ENCODE measurements at places on chromosomes 11 and 22.
A peak's percentile ranks its signal among the peaks of the same experiment; 100 is the strongest.

DNA sequence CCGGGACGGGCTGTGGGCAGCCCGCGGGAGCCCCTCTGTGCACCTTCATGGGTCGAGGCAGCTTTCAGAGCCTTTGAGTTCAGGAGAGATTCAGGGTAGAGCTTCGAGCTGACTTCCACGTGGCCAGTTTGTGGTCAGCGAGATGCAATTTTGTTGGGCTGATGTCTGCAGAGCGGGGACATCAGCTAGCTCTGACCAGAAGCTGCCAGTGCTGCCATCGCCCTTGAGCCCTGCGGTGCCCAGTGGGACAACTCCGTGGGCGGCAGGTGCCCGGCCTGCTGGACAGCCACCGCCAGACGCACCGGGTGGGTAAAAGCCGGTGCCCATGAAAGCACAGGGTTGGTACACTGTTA is 719 bp downstream of the TALDO1 start:
- DNase-seq = no peak

DNA sequence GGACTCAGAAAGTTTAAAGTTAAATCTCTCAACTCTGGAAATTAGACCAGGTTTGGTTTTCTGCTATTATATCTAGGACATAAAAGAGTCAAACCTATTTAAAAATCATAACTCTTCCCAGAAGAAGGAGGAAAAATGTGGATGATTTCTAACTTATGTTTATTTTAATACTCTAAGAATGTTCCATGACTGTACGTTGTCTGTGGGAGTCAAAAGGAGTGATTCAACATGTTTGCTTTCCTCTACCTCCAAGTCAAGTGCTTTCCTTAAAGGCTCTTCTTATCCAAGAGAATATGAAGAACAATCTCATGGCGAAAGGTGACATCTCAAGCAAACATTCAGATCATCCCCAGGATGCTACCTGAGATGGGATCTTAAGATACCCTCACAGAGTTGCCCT is 21.6 kb downstream of the OR51E1 start:
- no peak for DNase-seq

DNA sequence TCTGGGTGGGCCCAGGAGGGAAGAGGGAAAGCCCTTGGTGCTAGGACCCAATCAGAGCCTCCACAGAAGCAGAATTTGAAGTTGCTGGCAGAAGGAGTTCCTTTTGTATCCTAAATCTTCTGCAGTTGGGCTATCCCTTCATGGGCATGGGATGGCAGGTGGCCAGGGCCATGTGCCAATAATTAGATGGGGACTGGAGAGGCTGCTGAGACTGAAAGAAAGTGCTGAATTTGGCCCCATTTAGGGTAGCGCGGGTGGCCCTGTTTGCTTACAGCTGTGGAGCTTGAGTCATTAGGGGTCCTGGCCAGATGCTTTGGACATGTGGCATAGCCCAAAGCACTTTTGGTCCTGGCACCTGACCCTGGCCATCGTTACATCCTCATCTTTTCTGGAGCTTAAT is 27.1 kb downstream of the PARVA start:
- DNase-seq = no peak

DNA sequence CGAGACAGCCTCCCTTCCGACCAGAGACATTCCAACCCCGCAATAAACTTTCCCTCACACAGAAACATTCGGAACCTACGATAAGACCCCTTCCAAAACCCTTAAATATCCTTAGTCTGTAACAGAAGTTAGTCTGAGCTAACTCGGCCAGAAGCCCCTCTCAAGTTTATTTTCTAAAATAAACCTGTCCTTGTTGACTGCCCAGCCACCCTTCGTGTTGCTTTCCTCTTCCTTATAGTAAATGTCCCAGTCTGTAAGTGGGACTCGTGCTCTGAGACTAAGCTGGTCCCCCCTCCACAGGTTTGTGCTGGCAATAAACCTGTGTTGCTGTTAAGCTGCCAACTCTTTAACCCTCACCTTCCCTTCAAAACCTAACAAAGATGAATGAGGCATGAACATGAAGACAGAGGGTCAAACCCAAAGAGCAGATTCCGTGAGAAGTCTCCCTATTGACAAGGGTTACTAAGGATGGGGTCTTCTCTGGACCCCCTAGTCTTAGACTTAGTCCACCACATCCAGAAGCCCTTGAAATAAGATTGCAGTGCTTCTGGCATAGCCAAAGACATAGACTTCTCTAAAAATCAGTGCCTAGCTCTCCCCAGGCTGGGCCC is 18.2 kb downstream of the MIF start:
- DNase-seq = no peak

- no peak for DNase-seq
These were observed 565.8 kb upstream of the LRRC4C start for GRCh38 chr11:42025121-42025803.

DNA sequence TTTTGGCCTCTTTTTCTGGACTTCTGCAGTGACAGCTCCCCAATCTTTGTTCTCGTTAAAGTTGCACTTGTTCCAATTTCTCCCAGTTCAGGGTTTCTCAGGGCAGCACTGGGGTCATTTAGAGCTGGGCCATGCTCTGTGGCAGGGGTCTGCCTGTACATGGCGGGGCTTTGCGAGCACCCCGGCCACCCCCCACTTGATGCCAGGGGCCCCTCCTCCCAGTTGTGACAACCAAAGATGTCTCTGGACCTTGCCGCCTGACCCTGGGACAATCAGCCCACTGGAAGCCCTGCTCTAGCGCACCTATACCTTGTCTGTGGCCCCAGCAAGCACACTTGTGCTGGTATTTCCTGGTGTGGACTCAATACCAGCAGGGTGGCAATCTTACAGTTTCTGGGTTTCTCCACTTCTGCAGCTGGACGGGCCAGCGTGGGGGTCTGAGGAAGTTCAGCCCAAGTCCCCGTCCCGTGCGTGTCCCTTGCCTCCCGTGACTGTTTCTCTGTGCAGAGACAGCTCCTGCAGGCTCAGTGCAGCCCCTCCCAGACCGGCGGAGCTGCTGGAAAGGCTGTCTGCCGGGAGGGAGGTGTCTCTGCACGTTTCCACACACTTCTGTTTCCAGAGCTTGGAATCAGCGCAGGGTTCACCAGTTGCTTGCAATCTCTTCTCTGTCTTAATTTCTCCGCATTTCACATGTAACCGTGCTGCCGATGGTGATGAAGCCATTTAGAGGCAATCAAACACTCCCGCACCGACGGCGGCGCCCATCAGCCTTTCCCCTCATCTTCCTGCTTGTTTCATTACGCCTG is 1328.9 kb downstream of the BRD1 start:
- no peak for DNase-seq

DNA sequence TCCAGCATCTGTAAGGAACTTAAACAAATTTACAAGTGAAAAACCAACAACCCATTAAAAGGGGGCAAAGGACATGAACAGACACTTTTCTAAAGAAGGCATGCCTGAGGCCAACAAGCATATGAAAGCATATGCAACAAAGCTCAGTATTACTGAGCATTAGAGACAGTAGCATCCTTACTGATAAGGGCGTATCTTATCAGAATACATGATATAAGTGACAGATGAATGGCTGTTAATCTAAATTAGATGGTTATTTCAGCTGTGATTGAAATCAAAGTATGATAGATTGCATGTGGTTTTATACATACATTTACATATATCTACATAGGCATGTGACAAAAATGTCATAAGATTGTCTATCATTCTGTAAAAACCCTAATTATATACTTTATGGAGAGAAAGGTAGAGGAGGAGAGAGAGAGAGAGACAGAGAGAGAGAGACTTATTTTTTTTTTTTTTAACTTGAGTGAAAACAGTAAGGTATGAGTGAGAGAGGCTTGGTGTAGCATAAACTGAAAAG is 1240.7 kb downstream of the FAM181B start:
- no peak for DNase-seq

DNA sequence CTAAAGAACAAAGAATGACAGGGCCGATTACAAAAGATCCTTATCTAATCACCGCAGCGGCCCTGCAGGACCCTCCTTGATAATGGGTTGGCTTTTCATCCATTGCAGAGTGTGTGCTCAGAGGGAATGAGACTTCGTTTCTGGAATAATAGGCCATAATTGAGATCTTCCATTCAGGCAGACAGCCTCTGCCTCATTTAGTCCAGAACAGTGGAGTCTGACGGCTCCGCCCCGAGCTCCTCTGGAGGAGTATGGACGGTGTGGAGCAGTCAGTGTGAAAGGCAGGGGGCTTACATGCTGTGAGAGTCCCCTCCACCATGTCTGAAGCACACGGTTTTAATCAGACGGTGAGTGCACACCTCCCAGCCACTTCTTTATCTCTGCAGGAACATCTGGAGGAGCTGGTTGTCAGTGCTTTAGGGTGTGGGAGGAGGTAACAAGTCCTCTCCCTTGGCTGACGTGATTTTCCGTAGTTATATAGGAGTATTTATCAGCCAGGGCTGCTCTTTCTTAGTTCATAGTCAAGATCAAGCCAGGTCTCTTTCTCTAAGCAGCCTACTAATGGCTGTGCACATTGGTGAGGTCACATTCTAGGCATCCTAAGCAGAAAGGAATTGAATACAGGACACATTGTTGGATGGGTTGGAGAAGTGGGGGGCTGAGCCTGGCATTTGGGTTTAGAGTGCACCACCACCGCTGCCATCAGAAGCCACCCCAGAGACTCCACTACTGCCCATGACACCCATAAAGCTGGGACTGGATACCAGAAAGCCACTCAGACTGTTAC is 1477.9 kb downstream of the TBC1D22A start:
- DNase-seq = no peak

DNA sequence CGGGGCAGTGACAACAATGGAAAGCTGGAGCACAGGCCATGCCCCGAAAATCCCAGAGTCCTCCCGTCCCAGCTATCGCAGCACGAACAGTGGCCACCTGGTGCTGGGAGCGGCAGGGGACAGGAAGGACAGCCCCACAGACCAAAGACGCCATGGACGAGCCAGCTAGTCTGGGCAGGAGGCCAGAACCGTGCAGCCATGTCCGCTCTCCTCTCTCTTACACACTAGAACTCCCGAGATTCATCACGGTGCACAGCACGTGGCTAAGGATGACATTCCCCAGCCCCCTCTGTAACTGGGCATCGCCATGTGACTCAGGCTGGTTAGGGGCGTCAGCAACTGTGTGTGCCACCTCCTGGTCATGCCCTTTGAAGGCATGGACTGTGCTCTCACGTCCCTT is 4.6 kb downstream of the CDPF1 start:
- no peak for DNase-seq

- DNase-seq = no peak
These were observed 284 bp downstream of the CCS start for GRCh38 chr11:66593303-66593635.

DNA sequence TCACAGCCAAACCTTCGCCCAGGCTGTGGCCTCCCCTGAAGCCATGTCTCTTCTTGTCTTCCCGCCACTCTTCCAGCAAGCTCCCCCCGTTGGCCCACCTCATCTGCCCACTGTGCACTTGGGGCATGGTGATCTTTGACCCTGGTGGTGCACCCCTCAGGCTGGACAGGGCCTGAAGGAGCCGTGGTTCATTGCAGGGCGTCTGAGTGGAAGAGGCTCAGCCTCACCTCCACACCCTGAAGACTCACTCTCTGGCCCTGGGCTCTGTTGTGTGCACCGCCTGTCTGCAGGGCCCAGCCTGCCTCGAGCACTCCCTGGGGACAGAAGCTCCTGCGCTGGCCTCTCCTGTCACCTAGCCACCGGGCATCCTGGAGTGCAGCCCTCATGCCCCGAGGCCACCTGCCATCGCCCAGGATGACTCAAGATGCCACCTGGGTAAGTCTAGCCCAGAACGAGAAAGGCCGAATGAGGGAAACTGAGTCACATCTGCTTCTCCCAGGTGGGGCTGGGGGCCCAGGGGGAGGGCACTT is 40.8 kb upstream of the PPARA start:
- no peak for DNase-seq

- no peak for DNase-seq
These were observed 30.8 kb downstream of the RSPH14 start for GRCh38 chr22:23110922-23111527.

- no peak for DNase-seq
These were observed 7.6 kb downstream of the SCYL1 start for GRCh38 chr11:65532388-65533064.

GRCh38 chr11:73176145-73176873 is 34.2 kb upstream of the FCHSD2 start:
- DNase-seq = no peak

GRCh38 chr11:89508544-89508943 is 17.4 kb upstream of the NOX4 start:
- no peak for DNase-seq

DNA sequence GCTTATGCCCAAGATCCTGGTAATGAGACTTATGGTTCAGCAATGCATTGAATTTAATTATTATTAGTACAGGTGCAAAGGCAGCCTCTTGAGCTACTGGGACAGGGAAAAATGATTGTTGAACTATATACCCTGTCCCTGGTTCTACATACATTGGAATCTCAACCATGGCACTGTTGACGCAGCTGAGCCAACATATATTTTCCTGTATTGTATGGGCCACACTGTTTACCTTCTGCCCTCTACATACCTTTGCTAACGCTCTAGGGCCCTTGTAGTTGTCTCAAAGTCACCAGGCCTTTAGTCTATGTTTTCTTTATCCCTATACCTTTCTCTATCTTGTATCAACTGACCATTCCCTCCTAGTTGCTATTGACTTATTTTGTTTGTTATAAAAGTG is 22.6 kb downstream of the KREMEN1 start:
- no peak for DNase-seq

- DNase-seq = no peak
These were observed 43.0 kb downstream of the MMP20 start for GRCh38 chr11:102582140-102582539.

DNA sequence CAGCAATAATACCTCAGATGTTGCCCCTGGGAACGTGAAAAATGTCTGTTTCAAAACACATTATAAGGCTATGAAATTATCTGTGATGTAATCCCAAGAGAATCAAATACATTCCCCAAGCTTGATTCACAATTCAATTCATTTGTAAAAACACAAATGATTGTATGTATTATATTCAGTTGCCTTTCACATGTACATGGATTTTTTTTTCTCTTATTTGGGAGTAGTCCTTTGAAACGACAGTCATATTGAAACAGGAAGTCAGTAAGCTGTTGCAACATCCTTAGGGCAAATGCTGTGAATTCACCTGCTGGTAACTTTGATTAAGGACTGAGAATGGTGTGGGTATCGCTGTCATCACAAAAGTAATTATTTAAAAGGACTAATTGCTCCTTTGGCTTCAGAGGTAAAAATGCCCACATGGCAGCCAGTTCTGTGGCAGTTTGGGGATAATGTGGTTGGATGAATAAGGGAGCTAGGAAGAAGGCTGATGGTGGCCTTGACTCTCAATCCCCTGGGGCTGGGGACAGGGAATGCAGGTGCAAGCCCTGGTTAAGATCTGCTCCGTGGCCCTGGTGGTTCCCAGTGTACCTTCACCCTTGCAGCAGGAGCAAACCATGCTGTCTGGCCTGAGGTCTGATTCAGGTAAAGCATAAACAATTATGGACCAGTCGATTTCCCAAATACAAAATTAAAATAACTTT is 13.2 kb downstream of the EHF start:
- DNase-seq = peak; percentile 55

DNA sequence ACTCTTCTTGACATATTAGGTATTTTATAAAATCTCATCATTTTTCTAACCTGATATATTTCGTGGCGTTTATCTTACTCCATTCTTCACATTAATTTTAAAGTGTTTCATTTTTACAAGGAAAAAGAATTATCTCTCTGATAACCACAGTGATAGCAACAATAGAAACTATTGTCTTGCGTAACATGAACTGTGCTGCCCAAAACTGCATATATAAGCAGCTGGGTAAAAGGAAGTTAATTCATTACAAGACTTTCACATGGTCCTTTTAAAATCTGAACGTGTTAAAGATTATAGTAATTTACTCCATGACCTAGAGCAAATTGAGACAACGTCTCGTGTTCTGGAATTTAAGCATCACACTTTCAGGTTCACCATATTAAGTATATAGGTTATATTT is 210.4 kb upstream of the GRIA4 start:
- no peak for DNase-seq

All from GM06990 (cell line).